ENCODE measurements at places on chromosomes 13 and 19. TPM values are rescaled to one million over a fixed set of nuclear protein-coding genes. Genes with fewer than 3 reads are reported as not detected.

GRCh38 chr19:51689751-51690453, 3.2 kb upstream of the SPACA6 start:
- no peak for DNase-seq

- DNase-seq, result peak; percentile 25
Observed at GRCh38 chr13:109782823-109783431, 3.5 kb downstream of the IRS2 start.

GRCh38 chr13:46288570-46289259, 77.0 kb downstream of the LRRC63 start:
- peak; percentile 74 for DNase-seq

- DNase-seq, result no peak
Observed at GRCh38 chr19:48989701-48990291, 3.3 kb downstream of the GYS1 start.

- no peak for DNase-seq
Observed at GRCh38 chr13:39051157-39051556, 12.9 kb downstream of the NHLRC3 start.

GRCh38 chr19:6229216-6229913, 50.4 kb downstream of the MLLT1 start:
- DNase-seq, result no peak

- DNase-seq, result peak; percentile 69
Observed at GRCh38 chr19:52453324-52454094, at the start of gene ZNF578. ZNF578 (plus strand) TSS chr19:52453553; CDS start chr19:52501846, 48,293 bp downstream.

DNA sequence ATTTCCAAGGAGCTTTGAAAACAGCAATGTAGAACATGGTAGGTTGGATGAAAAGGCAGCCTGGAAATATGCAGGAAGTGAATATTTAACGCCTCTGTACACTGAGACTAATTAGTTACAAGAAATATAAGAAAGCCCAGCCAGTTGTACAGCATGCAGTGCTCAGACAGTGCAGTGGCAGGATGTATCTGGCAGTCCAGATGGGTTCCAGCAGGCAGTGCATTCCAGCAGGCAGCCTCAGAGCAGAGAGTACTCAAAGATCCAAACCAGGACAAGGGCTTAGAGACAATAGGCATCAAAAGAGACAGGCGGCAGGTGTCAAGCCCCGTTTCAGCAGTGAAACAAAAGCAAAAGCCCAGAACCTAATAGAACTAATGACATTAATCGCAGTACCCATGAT, 2776.3 kb downstream of the PCDH9 start:
- no peak for DNase-seq

DNA sequence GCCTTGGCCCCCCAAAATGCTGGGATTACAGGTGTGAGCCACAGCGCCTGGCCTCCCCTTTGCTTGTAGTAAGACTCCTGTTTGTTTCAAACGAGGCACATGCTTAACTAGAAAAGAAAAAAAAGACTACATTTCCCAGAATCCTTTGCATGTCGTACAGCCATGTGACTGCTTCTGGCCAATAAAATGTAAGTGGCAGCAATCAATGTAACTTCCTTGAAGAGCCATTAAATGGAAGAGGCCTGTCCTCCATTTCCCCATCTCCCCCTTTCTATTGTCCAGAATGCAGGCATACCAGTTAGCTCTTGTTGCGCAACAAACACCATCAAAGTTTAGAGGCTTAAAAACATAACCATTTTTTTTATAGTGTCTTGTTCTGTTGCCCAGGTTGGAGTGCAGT, 10.4 kb upstream of the GPR32 start:
- DNase-seq, result no peak

Gene GPR183
- total RNA-seq, result 8.4 TPM

Gene TEX26
- not detected for total RNA-seq

Gene ZNF888
- total RNA-seq, result 10.5 TPM
